Activated naive CD8-positive, alpha-beta T cell treated with anti-CD3 and anti-CD28 coated beads, Interleukin-2, amount 10 ng/mL, durations not matched to agents 7 days and 5 days (primary cell): ENCODE measurements at places on chromosomes 7 and 10. TPM values are rescaled to one million over a fixed set of nuclear protein-coding genes. Genes with fewer than 3 reads are reported as not detected.

MMD2 gene
- not detected for total RNA-seq

GTPBP4 gene
- 61.1 TPM for total RNA-seq

OR13A1 gene
- total RNA-seq: not detected

CLRN3 gene
- total RNA-seq: not detected

EEPD1 gene
- 2.0 TPM for total RNA-seq

SLC39A12 gene
- not detected for total RNA-seq

CYP2C9 gene
- not detected for total RNA-seq

MRLN gene
- total RNA-seq: not detected

GPR22 gene
- total RNA-seq: not detected

UCMA gene
- not detected for total RNA-seq

ADIRF gene
- total RNA-seq: not detected

AGR2 gene
- not detected for total RNA-seq

MRPL32 gene
- 46.6 TPM for total RNA-seq

C7orf57 gene
- total RNA-seq: 0.40 TPM

SKIDA1 gene
- 0.09 TPM for total RNA-seq

IGFBP3 gene
- total RNA-seq: 7.8 TPM

SLC13A1 gene
- total RNA-seq: not detected

C10orf53 gene
- total RNA-seq: not detected

EPO gene
- 0.22 TPM for total RNA-seq

SIRT1 gene
- 31.7 TPM for total RNA-seq

TLL2 gene
- not detected for total RNA-seq

NAT16 gene
- total RNA-seq: not detected

FAM25A gene
- not detected for total RNA-seq

KEL gene
- total RNA-seq: 1.2 TPM

SYT15B gene
- total RNA-seq: not detected

CPN1 gene
- not detected for total RNA-seq

GPR15LG gene
- total RNA-seq: not detected

VWC2 gene
- total RNA-seq: not detected
